ENCODE measurements at places on chromosomes 5 and 9.

DNA sequence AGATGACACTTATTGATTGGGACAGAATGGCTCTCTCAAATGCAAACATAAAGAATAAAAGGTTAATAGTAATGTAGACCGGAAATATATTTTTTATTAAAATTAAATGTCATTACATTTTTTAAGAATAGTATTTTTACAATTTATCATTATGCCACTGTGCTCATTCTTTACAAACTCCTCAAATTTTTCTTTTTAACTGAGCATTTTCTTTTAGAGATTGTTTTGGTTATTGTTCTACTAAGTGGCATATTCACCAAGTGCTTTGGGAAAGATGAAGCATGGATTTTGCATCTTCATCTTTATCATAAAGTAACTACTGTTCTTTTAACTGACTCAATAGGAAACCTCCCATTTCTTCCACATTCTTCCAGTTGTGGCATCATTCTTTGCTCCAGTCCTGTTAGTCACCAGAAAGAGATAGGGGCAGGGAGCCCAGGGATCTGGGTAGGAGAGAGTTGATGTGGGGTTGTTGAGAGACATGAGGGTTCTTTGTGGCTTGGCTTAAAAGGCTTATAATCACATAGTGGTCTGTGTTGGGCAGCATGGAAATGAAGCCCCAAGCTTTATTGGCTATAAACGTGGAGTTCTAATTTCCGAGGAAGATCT is 69.8 kb downstream of the SYK start:
- DNase-seq: no peak

- DNase-seq: no peak
Observed at GRCh38 chr9:136289651-136290507, 14.0 kb downstream of the CCDC187 start.

DNA sequence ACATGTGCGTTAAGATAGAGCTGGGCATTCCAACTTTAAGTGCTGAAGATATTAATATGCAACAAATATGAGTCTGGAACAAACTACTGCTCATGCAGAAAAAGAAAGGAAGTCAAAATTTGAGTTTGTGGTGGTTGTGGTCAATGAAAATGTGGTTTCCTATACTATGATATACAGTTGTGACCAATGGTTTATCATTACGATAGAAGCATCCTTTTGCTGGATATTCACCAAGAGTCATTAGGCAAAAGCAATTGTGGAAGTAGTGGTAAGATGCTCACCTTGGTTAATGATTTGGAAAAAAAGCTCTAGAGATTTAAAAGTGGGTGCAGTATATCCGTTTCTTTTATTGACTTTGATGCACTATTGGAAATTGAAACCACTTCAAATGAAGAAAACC is 1007.0 kb downstream of the NR2F1-AS1 start:
- no peak for DNase-seq

GRCh38 chr9:114804505-114804904 is 1.3 kb downstream of the TNFSF15 start:
- DNase-seq: no peak

Measured in stimulated activated CD4-positive, alpha-beta T cell treated with anti-CD3 and anti-CD28 coated beads, Interleukin-15, amount 100 ng/mL, for 24 hours (primary cell).